ENCODE measurements at places on chromosomes 3 and 15. TPM values are rescaled to one million over a fixed set of nuclear protein-coding genes. Genes with fewer than 3 reads are reported as not detected.

Gene DISP2
- total RNA-seq, result 0.10 TPM

Gene TGM4
- total RNA-seq, result not detected

Gene NEO1
- total RNA-seq, result 23.2 TPM

Gene WDR93
- not detected for total RNA-seq

Gene MST1R
- 0.34 TPM for total RNA-seq

Gene AHSG
- not detected for total RNA-seq

Measured in cardiac ventricle fibroblast (primary cell).